RCC 7860 (cell line): ENCODE measurements at places on chromosomes 7 and 10.

GRCh38 chr7:130293521-130293920 is 560 bp downstream of the CPA4 start:
- no peak for DNase-seq

- DNase-seq = no peak
Observed at GRCh38 chr7:8396294-8396693, 37.1 kb upstream of the NXPH1 start.

- DNase-seq = peak; percentile 30
Observed at GRCh38 chr7:24756545-24757352, 515 bp downstream of the GSDME start.

DNA sequence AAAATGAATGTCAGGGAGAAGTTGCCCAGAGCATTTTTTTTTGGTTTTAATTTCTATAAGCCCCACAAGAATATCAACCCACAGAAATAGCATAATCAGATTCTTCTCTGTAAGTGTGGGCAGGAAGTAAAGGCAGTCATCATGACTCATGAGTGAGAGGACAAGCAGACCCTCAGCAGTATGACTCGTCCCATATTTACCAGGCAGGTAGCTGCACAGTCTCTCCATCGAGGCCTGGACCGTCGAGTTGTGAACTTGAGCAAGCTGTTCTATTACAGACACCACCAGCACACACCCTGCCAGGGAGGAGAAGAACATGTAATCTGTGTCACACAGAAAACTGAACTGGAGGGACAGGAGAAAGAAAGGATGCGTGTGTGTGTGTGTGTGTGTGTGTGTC is 37.8 kb downstream of the AOAH start:
- DNase-seq = peak; percentile 85

GRCh38 chr7:103564416-103564815 is 118.4 kb upstream of the SLC26A5 start:
- DNase-seq = no peak

GRCh38 chr7:158558816-158559215 is 28.8 kb downstream of the PTPRN2 start:
- DNase-seq = no peak

DNA sequence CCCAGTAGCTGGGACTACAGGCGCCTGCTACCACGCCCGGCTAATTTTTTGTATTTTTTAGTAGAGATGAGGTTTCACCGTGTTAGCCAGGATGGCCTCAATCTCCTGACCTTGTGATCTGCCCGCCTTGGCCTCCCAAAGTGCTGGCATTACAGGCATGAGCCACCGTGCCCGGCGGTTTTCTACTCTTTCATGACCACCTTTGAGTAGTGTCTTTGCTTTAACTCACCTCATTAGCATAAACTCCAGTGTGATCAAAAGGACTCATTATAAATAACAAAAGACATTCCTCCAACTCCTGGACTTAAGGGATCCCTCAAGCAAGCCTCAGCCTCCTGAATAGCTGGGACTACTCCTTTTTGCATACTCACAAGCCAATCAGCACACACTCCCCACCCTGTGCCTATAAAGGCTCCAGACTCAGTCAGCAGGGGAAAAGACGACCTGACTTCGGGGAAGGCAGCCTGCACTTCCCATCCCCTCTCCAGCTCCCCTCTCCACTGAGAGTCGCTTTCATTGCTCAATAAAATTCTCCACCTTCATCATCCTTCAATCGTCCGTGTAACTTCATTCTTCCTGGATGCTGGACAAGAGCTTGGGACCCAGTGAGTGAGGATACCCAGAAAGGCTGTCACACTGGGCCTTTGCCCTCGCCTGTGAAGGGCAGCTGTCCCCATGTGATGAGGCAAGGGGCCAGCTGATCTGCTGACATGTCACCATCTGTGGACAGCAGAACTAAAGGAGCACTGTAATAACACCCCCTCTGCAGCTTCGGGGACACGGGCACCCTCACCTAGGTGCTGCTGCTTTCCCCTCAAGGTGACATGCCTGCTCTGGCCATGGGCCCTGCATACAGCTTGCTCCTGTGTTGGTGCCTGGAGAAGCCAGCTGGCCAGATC is 35.0 kb upstream of the EIF4H start:
- DNase-seq = no peak
